Globus pallidus (tissue), 1 donor: ENCODE measurements at places on chromosomes 2 and 18.
A peak's percentile ranks its signal among the peaks of the same experiment; 100 is the strongest.

DNA sequence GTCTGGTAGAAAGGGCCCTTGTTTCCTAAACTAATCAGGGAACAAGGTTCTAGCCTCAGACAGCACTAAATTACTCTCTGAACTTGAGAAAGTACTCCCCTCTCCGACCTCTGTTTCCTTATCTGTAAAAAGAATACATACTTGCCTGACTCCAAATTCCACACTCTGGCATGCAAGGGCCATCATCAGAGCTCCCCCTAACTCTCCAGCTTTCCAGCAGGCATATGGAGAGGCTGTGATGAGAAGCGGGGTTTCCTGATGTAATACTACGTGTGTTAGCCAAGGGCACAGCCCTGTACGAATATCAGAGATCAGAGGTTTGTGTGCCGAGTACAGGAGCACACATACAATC, 1.8 kb upstream of the EVA1A start:
- no peak for DNase-seq

- DNase-seq: no peak
Measured at GRCh38 chr2:191627518-191627917, 50.4 kb upstream of the NABP1 start.

- DNase-seq: no peak
Measured at GRCh38 chr2:218125095-218125494, 733 bp upstream of the CXCR2 start.

- peak; percentile 76 for DNase-seq
Measured at GRCh38 chr18:51030537-51031258, 685 bp downstream of the SMAD4 start.

DNA sequence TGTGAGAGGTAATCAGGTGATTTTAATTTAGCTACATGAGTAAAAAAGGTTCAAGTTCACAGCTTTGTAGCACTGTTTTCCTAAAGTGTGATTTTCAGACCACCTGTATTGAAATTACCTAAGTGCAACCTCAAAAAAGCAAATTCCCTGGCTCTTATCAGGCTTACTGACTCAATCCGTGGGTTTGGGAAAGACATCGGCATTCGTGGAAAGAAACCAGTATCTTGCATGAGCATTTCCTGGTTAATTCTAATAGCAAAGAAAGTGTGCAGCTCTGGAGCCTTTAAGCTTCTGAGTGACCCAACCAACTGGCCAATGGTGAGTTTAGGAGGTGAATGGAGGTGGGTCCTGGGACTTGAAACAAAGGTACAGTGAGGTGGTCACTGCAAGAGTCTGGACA, 300.9 kb downstream of the NBAS start:
- no peak for DNase-seq

DNA sequence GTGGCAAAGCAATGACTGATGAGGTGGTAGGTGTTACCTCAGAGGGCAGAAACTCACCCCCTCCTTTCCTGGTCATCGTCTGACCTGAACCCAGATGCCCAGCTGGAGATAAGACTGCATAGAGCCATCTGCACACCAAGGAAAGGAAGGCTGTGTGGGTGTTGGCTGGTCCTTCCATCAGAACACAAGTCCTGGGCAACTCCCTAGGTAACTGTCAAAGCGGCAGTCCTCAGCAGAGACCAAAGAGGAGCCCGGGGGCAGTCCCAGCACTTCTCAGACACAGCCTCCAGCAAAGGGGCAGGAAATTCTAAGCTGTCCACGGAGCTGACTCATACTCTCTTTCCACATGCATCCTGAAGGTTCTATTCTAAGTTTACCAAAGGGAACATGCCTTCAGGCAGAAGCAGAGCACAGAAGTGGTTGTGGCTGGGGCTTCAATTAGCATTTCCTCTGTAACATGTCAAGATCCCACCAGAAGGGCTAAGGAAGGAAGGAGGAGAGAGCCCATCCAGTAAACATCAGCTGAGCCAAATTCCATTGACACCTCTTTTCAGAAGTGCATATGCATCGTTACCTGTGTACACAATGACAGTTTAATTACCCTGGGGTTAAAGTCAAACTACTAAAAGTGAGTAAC, 54.7 kb downstream of the SPRED2 start:
- no peak for DNase-seq

DNA sequence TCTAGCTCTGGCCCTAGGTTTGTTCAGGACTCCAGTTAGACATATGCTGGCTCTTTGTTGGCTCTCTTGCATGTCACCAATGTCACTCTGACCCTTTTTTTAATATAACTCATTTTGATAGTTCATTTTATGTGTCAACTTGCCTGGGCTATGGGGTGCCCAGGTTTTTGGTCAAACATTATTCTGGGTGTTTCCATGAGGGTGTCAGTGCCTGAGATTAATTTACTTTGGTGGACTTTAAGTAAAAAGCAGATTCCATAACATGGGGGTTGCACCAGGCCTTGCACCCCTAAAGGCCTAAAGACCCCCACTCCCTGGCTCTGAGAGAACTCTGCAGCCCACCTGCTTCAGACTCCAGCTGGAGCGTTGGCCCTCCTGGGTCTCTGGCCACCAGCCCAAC, 48.1 kb upstream of the SNTG2 start:
- DNase-seq: no peak

DNA sequence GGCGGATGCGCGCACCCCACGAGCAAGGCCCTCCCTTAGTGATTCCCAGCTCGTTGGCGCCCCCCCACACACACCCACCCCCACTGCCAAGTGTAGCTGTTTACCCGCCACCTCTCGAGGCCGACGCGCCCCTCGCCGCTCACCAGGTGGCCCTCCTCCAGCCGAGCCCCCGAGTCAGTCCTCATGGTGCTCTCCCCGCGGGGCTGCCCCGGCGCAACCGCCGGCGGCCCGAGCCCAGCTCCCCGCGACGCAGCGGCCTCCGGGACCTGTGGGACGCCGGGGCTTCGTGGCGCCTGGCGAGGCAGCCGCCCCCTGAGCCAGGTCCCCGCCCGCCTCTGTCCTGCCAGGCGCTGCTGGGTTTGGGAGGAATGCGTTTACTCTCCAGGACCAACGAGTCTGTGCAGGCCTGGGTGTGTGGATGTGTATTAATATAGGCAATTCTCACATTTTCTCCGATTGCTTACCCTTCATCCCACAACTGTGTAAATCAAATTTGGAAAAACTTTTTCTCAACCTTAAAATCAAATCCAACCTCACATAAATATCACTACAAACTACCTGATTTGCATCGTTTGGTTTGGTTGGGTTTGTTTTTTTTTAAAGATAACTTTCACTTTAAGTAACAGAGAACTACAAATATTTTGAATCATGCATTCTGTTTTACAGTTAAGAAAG, at the start of gene TMEM237:
TMEM237 (minus strand) TSS at position 288 of the 675 bp plus-strand sequence; CDS start at position 185, 103 bp downstream.
- DNase-seq: no peak

DNA sequence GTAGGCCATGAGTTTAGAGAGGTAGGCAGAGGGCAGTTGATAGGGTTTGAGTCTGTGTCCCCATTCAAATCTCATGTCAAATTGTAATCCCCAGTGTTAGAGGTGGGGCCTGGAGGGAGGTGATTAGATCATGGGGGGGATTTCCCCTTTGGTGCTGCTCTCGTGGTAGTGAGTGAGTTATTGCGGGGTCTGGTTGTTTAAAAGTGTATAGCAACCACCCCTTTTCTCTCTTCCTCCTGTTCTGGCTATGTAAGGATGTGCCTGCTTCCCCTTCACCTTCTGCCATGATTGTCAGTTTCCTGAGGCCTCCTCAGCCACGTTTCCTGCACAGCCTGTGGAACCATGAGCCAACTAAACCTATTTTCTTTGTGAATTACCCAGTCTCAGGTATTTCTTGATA, 25.5 kb downstream of the MARCHF4 start:
- no peak for DNase-seq

DNA sequence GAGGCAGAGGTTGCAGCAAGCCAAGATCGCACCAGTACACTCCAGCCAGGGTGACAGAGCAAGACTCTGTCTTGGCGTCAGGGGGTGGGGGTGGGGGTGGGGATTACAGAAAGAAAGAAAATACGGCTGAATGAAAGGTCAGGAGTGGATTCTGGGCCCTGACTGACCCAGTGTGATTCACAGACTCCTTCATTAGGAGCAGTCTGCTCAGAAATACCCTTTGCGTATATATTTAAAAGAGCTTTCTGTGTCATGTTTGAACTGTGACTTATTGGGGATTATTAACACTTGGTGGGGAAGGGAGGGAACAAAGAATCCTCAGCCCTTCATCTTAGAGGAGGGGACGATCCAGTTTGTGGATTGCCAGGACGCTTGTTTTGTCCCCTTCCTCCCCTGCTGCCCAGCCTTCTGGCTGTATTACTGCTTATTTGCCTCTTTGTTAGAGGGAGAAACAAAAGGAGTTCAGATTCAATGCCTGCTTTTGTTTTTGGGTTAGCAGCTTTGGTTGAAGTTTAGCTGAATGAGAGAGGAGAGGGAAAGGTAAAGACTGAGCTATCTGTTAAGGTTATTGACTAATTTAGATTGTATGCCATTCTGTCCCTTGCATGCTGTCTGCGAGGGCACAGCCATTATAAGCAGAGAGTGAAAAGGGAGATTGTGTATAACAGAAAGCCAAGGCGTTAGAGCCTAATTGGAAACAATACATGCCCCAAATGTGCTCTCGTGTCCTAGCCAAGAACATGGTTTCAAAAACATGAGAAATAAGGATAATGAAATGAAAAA, 118.3 kb downstream of the FMNL2 start:
- peak; percentile 93 for DNase-seq

GRCh38 chr2:241703032-241703604, 1.3 kb downstream of the ING5 start:
- peak; percentile 16 for DNase-seq

- DNase-seq: no peak
Measured at GRCh38 chr2:190506666-190507065, 27.9 kb downstream of the NEMP2 start.

- no peak for DNase-seq
Measured at GRCh38 chr2:163518762-163519161, 217.0 kb downstream of the FIGN start.

- DNase-seq: no peak
Measured at GRCh38 chr2:138238908-138239307, 262.7 kb upstream of the SPOPL start.

GRCh38 chr2:50958504-50958903, 73.4 kb downstream of the NRXN1 start:
- DNase-seq: no peak

- no peak for DNase-seq
Measured at GRCh38 chr2:200702646-200703118, 109.0 kb upstream of the BZW1 start.

DNA sequence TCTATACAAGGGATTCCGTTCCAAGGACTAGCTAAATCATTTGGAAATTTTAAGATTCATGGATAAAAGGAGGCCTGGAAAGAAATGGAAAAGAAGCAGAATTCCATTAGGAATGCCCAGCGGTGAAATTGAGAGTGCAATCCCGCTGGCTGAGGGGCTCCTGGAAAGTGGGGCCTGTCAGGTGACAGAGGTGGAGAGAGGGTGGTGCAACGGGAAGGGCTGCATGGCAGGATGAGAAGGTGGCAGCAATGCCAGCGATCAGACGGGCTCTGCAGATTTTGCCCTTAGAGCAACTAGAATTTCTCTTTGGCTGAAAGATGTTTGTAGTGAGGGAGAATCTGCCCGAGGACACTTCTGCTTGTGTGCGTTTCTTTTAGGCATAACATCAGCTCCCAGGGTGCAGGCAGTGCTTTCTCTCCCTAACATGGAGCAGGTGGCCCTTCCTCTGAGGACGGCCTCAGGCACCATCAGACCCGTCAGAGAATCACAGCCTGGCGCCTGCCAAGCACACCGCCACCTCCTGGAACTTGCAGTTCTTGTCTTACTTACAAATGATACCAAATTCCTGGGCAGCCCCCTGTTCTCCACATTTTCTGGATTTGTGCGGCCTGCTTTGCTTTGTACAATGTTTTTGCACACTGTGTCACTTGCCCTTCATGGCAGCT, 261.6 kb downstream of the NDUFA10 start:
- no peak for DNase-seq

DNA sequence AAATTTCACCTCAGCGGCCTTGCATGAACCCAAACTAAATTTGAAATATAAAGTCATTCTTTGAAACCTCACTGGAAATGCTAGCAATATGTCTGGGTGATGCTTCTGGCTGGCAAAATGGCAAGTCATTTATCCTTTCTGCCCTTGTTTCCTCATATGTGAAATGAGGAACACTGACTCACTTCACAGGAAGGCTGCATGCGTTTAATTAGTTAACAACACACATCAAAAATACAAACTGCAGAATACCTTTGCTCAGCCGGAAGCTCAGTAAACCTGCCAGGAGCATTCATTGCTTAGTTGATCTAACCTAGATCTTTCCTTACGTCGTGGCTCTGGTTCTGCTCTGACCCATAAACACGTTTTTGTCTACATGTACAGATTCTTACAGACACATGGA, 214.2 kb upstream of the ACVR2A start:
- no peak for DNase-seq

DNA sequence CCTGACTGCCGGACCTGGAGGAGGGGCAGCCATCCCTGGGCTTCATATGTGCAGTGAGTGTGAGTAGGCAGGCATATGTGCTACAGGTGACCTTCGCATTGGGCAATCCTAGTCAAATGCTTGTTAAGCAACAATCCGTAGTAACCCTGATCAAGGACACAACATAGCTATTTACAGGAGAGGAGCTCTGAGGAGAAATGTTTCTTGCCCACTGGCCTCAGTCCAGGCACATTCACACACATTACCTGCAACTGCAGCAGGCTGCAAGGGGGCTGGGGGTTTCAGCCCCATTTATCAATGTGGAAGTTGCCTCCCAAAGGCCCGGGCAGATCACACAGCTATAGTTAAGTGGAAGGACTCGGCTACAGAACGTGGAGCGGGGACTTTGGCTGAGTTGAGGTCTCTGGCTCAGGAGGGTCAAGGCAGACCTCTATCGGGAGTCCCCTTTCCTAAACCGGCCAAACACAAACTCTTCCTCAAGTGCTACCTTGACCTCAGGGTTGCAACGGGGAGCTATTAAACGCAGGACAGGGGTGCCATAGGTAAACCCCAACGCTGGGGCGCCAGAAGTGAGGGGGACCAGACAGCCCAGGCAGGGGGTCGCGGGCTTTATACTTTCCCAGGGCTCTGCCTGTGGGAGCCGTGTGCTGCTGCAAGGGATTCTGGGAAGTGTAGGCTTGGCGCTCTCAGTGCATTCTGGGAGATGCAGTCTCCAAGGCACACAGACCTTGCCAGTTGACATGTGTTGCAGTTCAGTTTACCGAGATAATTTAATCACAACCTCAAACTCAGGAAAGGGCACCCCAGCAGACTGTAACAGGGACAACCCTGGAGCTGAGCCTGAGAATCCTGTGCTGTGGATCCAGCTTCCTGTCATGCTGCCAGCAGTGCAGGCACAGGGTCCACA, 9.4 kb downstream of the KHK start:
- DNase-seq: peak; percentile 73

DNA sequence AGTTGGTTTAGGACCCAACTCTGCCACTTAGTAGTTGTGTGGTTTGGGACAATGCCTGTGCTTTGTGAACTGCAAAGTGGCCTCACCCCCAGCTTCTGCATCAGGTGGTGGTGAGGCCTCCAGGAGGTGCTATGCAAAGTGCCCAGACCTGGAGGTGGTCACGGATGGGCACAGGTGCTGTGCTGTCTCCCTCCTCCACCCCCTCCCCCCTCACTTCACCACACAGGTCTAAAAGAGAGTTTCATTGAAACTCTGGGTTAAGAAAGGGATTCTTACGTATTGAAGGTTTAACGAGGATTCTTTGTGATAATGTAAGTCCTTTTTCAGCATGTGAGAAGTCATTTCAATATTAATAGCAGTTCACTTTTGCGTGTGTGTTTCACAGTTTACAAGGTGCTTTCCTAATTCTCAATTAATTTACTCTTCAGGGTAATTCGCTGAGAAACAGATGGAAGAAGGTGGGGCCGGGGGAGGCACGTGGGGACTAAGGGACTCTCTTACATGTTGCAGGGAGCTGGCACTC, 369.9 kb downstream of the LPIN1 start:
- DNase-seq: no peak
